HFFc6 (cell line): ENCODE measurements at places on chromosomes 2 and 18.

DNA sequence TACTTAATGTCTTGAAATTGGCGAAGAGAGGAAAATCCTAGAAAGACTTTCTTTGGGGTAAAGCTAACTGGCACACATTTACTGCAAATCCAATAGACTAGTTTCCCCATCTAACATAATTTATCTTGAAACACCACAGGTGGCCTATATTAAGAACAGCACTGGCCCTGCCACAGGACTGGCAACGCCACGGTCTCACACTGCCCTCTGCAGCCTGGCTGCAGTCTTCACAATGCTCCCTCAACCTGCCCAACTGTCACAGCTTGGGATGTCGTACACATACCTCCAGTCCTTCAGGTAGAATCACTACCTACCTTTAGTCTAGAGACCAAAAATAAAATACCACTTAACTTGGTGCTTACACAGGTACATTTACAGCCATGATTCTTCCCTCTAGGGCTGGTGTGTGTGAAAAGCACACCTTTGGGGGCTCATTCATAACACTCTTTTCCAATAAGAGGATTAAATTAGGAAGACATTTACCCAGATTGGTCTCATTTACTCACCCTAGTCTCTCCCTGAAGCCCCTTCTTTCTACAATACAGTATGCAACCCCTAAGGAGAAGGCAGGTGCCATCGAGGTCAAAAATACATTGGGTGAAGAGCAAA lies 222.2 kb downstream of the C1D start:
- peak; percentile 66 for DNase-seq

DNA sequence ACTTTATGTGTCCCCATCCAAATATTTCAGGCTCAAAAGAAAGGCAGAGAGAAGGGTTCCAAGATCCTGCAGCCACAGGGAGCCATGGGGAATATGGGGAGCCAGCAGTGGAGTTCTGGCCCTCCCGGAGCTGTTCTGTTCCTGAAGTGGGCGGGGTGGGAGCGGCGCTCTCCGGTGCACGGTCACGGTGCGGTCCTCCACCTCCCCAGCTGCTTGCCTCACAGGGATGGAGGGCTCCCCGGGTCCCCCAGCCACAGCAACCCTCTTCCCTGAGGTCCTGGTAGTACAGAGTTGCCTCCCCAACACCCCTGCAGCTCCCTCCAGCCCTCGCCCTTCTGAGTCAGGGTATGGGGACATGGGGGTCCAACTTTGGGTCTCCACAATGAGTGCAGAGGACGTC lies 26.2 kb upstream of the SNED1 start:
- DNase-seq = no peak

DNA sequence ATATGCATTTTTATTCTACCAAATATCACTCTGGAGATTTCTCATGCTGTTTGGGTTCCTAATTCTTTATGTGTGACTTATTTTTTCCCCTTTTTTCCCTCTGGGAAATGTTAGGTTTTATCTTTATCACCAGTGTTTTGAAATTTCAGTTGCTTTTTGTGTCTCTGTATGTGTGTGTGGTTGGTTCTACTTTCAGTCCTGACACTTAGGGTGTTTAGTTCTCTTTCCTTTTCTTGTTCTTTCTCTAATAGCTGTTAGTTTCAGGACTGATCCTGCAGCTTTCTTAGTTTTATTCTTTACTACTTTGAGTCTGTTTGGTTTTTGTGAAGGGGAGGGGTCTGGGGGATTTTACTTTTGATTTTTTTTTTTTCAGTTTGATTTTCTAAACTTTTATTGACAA lies 23.1 kb downstream of the PPM1B start:
- no peak for DNase-seq

DNA sequence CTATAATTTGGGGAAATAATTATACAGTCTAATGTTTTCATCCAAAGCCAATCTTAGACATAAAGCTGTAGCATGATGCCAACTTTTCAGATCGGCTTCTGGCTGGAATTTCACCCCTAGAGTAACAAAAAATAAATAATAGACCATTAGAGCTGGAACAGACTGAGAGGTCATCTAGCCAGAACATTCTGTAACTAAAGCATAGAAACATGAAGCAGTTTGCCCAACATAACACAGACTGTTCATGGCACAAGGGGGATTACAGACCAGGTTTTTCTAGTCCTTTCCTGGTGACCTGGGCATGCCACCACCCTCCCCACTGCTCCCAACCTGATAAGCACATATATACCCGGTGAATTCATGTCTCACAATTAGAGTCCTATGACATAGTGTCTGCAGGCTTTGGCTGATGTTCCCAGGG lies 116.4 kb upstream of the PPP1CB start:
- no peak for DNase-seq
